ENCODE measurements at places on chromosomes 7 and 10.

GRCh38 chr10:80474941-80475340 lies 20.8 kb downstream of the TSPAN14 start:
- DNase-seq: no peak

- no peak for DNase-seq
Observed at GRCh38 chr10:50918529-50918928, 33.1 kb upstream of the A1CF start.

DNA sequence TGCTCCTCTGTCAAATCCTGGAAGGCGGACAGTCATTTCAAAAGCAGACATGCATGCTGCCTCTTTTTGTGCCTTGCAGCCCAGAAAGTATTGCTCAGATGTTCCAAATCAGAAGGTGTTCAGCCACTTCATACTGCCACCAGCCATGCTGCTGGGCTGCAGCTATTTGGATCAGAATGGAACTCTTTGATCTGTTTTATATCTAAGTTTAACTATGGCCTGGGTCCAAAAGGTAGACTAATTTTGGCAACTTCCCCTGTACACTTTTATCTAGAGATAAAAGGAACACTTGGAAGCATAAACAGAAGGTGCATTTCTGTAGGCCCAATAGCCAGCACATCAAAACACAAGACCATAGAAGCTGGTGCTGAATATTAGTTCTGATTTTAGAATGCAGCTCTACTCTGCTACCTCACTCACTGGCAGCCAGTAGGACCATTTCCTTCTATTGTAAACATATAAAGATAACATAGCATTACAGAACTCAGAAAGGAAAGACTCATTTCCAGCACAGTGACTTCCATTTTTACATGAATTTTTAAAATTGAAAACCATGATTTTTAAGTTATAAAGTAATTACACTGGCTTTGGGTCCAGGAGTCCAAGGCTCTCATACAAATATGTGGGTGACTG lies 143.1 kb upstream of the CAV2 start:
- no peak for DNase-seq

GRCh38 chr10:63666836-63667383 lies 145.7 kb downstream of the REEP3 start:
- DNase-seq: no peak

- DNase-seq: no peak
Observed at GRCh38 chr7:137418841-137419240, 75.3 kb upstream of the PTN start.

DNA sequence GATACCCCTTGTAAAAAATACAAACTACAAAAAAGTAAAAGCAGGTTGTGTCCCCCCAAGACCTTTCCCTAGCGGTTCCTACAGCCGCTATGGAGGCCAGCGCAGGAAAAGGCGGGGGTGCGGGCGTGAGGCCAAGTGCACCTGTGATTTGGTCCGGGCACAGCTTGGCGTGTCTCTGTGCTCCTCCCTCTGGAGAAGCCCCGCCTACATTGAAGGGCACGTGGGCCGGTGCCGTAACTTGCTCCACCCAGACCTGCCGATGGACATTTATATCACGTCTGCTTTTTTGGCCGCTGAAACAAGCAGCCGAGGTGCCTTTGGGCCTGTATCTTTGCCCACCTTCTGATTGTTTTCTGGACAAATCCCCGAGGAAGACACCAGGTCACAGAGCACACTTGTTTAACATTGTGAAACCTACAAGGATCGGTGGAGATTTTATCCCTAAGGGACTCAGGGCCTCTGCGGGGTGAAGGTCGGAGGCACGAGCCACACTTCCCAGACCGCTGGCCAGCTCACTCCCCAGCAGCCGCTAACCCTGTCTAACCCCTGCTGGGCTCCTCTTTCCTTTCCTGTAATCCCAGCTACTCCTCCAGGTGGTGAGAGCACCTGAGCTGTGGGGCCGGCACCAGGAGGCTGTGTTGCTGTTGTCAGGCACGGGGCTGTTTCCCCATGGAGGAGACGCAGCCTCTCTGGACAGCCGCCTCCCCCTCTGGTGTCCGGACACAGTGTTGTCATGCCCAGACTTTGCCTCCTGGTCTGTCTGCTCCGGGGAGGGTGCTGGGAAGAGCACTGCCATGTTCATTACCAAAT lies 18.8 kb upstream of the INPP5A start:
- peak; percentile 43 for DNase-seq

DNA sequence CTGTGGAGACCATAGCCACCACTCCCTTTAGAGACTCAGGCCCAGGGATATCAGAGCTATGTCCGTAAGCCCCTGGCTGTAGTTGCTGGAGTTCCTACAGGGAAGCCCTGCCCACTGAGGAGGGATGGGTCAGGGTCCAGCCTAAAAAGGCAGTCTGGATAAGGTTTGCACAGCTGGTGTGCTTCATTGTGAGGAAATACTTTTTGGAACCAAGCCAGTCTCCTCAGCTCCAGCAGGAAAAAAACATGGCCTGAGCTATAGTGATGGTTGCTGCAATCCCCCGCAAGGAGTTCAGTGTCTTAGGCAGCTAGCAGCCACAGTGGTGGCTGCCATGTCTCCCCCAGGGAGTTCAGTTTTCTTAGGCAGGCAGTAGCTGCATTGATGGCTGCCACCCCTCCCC lies 52.6 kb upstream of the CYP2C8 start:
- DNase-seq: no peak

DNA sequence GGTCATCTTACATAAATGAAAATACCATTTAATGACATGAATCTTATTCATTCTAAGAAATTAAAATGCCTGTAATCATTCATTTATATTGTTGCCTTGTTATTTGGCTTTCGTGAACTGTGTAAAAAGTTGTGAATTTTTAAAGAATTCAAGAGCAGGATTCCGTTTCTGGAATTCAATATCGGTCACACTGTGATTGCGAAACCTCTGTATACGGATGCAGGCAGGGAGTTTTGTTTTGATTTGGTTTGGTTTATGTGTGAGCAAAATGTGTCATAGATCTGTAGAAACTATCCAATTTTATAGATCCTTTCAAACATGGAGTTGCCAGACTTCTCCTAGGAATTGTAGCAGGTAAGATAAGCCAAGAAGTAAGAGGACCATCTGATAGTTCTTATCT lies 441.4 kb downstream of the DPP6 start:
- DNase-seq: no peak

DNA sequence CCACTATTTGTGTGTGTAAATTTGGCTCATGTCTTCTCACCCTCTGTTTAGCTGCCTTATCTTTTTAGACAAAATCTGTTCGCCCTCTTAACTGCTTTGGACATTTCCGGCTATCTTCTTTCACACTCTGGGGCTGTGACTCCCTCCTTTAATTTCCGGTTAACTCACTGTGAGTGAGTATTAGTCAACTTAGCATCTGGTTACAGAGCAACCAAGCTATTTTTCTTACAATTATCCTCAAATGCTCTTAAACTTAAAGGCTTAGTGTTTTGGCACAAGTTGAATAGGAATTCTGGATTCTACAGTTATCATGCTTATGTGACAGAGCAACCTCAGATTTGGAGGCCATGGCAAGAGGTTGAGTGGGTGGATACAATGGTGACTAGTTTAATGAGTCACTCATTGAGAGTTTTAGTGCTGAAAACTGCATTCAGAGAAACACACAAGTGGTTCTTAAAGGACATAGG lies 177.6 kb upstream of the SEMA3A start:
- no peak for DNase-seq

- DNase-seq: no peak
Observed at GRCh38 chr7:10205696-10206095, 768.0 kb upstream of the PHF14 start.

GRCh38 chr7:130927062-130927461 lies 193.1 kb upstream of the KLF14 start:
- no peak for DNase-seq

- no peak for DNase-seq
Observed at GRCh38 chr7:151780631-151781030, 96.3 kb downstream of the PRKAG2 start.

GRCh38 chr7:2237109-2237602 lies 4.4 kb upstream of the MAD1L1 start:
- no peak for DNase-seq

DNA sequence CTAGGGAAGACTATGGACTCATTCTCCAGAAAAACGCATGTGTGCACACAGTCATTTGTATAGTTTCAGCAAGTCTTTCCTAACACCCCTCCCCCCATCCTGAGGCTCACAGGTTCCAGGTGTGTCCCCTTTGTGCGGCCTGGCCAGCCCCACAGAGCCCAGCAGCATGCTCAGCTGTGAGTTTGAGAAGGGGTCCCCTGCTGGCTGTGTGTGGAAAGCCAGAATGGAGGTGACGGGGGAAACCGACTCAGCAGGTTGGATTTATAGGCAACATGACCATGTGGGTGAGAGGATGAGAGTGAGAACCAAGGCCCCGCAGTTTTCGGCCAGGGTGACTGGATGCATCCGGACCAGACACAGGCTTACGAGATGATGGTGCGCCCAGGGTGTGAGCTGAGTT lies 9.9 kb downstream of the PTPRE start:
- DNase-seq: no peak

GRCh38 chr10:103512166-103512565 lies 18.7 kb downstream of the NEURL1 start:
- no peak for DNase-seq

- no peak for DNase-seq
Observed at GRCh38 chr7:12481722-12482121, 78.1 kb upstream of the VWDE start.

DNA sequence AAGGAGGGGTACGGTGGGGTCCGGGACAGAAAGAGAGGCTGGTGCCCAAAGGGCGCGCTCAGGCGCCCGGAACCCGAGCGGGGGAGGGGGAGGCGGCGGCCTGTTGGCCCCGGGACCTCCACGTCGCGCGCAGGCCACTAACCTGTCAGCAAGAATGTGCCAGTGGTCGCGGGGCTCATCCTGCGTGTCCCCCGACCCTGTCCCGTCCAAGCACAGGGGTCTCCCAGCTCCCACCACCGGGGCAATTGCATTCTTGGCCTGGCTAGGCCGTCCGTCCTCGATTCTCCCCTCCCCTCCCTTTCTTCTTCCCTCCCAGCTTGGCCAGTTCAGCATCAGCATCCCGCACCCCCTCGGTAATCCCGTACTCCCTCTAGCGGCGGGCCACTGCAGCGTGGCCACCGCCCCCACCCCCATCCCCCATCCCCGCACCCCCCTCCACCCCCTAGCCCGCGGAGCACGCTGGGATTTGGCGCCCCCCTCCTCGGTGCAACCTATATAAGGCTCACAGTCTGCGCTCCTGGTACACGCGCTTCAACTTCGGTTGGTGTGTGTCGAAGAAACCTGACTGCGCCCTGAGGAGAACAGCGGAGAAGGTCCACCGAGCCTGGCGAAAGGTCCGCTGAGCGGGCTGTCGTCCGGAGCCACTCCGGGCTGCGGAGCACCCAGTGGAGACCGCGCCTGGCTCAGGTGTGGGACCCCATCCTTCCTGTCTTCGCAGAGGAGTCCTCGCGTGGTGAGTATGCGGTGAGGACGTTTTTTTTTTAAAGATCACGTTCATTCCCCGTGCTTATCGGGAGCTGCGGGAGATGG lies at the start of gene SGCE:
Gene SGCE, minus strand, starts transcription at position 286 of the 810 bp plus-strand sequence. Its CDS starts 35 bp downstream, at position 251.
- DNase-seq: peak; percentile 63

DNA sequence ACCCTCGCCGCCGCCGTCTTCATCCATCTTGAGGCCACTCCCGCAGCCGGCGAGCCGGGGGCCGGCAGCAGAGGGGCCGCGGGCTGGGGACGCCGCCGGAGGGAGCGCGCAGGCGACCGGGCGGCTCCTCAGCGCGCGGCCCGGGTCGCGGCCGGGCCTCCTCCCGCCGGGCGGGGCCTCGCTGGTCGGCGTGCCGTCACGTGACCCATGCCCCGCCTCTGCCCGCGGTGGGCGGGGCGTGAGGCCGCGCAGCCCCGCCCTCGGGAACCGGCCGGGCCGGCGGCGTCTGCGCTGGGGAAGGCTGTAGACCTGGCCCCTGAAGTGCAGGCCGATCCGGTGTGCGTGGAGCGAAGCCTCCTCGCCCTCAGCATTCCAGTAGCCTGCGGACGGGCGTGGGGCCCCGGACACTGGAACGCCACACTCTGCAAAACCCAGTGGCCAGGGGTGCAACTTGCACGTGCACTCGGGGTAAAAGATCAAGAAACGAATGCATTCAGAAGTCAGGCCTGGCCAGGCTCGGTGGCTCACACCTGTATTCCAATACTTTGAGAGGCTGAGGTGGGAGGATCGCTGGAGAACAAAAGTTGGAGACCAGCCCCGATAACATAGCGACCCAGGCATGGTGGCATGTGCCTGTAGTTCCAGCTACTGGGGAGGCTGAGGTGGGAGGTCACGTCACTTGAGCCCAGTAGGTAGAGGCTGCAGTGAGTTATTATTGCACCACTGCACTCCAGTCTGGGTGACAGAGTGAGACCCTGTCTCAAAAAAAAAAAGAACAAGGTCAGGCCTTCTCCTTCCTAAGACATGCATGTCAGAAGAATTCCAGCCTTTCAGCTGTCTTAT lies at the start of gene CYTH3:
Gene CYTH3, minus strand, starts transcription at position 144 of the 843 bp plus-strand sequence. Its CDS starts 117 bp downstream, at position 27.
- DNase-seq: peak; percentile 61

DNA sequence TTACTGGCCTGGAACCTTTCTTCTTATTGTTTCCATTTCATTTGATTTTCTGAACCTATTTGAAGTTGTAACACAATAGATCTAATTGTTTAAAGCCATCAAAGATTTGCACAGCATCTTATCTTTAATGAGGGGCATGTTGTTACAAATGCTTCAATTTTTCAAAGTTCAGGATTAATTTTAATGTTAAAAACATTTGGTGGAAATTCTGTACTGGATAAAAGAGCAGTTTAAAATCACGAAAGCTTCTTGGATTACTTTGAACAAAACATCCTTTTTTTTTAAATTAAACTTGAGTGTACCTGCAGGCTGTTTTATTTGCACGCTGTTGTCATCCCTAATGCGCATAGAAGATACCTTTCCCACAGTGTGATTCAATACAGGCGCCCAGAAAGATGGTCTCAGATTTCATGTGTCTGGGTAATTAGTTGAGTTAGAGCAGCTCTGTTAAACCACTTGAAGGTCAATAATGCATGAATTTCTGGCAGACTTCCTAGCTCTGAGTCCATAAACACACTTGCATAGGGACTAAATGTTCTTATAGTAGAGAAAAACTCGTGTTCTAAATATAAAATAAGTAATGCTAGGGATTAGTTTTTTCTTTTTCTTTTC lies 29.3 kb upstream of the DDX50 start:
- no peak for DNase-seq

- no peak for DNase-seq
Observed at GRCh38 chr7:42991913-42992591, 59.9 kb downstream of the MRPL32 start.

DNA sequence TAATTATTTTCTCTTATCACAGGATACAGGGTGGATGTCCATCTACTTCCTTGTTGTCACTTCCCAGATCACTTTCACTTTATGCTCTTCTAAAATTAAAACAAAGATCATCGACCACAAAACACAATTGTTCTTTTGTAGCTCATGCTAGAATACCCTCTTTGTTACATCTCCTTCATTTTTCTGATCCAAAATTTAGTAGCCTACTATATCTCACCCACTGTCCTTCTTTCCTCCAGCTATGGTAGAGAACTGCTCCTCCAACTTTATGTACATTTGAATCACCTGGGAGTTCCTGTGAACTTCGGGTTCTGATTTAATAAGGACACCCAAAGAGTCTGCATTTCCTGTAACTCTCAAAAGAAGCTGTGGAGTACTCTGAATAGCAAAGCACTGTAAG lies 1.2 kb upstream of the AHR start:
- DNase-seq: no peak

DNA sequence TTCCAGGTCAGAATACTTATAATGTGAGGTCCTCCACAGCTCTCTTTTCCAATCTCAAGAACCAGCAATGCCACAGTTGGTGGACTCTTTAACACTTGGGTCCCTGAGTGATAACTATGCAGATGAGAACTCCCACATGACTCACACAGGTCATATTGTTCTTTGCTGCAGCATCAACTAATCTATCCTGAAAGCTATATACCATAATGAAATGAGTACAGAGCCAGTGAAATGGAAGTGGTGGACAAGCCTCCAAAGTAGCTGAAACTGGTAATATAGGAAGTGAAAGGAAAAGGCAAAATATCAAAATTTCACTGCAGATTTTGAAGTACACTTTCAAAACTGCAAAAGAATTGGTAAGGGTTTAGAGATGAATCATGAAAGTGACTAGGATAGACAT lies 45.6 kb downstream of the SORCS1 start:
- DNase-seq: no peak
